M059J (cell line): ENCODE measurements at places on chromosomes 6 and 20. TPM values are rescaled to one million over a fixed set of nuclear protein-coding genes. Genes with fewer than 3 reads are reported as not detected.

The ATP9A gene
- total RNA-seq = 11.0 and 20.6 TPM in 2 replicates

- DNase-seq = no peak
Measured at GRCh38 chr6:79842376-79843040, 104.8 kb downstream of the ELOVL4 start.

GRCh38 chr6:82906489-82906888 lies 159.2 kb downstream of the UBE3D start:
- peak; percentile 66 for DNase-seq

DNA sequence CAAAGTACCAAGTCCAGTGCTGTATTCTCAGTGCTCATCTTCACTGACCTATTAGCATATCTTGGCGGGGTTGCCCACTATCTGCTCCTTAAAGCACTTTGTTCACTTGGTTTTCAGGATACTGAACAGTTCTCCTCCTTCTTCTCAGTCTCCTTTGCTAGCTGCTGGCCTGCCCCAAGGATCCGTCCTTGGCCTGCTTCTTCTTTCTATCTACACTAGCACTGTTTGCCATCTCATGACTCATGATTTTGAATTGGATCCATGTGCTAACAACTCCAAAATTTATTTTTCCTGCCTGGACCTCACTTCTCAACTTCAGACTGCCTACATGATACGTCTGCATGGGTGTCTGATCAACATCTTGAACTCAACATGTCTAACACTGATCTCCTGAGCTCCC lies 15.5 kb downstream of the TPD52L1 start:
- DNase-seq = peak; percentile 32

DNA sequence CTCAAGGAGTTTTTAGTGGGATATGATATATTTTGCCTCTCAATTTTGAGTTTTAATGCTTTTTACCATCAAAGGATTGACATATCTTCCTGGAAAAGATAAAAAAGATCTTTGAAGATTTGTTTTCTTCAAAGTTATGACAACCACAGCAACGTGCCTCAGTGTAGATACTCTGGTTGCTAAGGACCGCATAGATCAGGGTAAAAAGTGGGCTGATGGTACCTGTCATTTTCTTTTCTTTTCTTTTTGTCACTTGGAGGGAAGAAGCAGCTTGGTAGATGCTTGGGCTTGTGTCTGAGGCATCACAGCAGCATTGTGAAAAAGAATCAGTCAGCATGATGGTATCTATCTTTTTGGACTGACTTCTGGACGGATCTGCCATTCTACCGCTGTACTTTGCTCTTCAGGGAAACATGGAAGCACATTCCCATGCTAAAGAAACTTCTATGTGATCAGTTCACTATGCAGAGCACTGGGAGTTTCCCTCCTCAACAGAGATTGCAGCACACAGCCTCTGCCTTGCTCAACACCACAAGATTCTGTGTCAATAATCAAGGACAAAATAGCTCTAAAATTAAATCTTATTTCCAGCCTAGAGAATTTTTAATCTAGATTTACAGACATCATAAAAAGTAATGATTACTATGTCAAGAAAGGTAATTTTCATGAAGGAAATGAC lies 54.8 kb upstream of the SGK1 start:
- DNase-seq = no peak

DNA sequence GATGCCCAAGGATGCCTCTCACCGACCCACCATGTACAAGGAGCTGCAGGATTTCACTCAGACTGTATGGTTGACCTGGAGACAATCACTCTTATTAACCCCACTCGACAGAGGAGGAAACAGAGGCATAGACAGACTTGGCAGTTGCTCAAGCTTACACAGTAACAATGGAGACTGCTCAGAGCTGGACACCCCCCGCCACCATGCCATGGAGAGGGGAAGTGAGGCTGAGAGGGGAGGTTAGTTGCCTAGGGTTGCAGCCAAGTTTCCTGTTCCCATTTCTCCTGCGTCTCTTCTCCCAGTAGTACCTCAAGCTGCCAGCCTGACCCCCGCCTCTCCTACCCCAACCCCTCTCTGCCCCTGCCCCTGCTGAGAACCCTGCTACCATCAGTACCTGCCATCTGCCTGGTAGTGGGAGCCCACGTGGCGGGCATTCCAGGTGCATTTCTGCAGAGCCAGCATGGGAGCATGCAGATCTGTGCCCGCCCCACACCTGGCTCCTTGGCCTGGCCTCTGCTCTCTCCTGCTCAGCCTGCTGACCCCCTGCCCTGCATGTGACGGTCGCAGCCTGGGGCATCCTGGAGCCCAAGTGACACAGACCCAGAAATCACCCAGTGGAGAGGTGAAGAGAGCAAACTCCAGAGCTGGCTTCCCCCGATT lies 157.7 kb downstream of the PREX1 start:
- no peak for DNase-seq

- peak; percentile 99 for DNase-seq
Measured at GRCh38 chr20:10217721-10218410, 764 bp upstream of the SNAP25 start.

GRCh38 chr6:122798099-122798641 lies 9.1 kb downstream of the SMPDL3A start:
- peak; percentile 86 for DNase-seq

GRCh38 chr6:91442342-91442741 lies 855.5 kb upstream of the MAP3K7 start:
- no peak for DNase-seq

DNA sequence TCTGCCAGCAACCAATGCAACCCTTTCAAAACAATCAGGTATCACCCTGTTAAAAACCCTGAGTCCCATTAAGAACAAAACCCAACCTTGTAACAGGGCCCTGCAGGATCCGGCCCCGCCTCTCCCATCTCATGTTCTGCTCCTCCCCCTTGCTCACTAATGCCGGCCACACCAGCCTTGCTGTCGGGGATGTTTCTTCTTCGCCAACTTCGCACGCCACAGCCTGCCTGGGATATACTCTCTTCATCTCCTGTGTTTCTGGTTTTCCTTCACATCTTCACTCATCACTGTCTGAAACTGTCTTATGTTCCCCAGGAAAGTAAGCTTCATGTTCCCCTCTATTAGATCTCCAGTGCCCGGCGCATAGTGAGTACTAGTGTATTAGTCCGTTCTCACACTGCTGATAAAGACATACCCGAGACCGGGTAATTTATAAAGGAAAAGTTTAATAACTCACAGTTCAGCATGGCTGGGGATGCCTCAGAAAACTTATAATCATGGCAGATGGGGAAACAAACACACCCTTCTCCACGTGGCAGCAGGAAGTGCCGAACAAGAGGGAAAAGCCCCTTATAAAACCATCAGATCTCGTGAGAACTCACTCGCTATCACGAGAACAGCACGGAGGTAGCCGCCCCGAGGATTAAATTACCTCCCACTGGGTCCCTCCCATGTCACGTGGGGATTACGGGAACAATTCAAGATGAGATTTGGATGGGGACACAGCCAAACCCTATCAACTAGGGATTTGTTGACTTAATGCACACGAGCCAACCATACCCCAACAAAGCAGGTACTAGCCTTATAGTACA lies 5.1 kb downstream of the TP53RK start:
- DNase-seq = no peak

- DNase-seq = no peak
Measured at GRCh38 chr20:58097943-58098342, 130.5 kb downstream of the ANKRD60 start.

The OR2J3 gene
- not detected in 2 replicates for total RNA-seq

The LINC00237 gene
- not detected in 2 replicates for total RNA-seq

The DYNLT2 gene
- total RNA-seq = 0.76 and 1.1 TPM in 2 replicates

GRCh38 chr6:108492131-108492766 lies 68.5 kb upstream of the FOXO3 start:
- DNase-seq = peak; percentile 61

The CRISP2 gene
- total RNA-seq = not detected in 2 replicates

The FGD2 gene
- total RNA-seq = not detected in 2 replicates

- DNase-seq = peak; percentile 2
Measured at GRCh38 chr6:101931766-101932165, 538.3 kb downstream of the GRIK2 start.

The HTR1E gene
- total RNA-seq = not detected in 2 replicates

- no peak for DNase-seq
Measured at GRCh38 chr20:25280051-25280573, 32.2 kb downstream of the PYGB start.

- no peak for DNase-seq
Measured at GRCh38 chr20:16488086-16488485, 85.2 kb downstream of the KIF16B start.

The RNF144B gene
- 5.4 and 8.6 TPM in 2 replicates for total RNA-seq

The MTFR2 gene
- 12.0 and 12.4 TPM in 2 replicates for total RNA-seq

The SCGN gene
- not detected in 2 replicates for total RNA-seq

DNA sequence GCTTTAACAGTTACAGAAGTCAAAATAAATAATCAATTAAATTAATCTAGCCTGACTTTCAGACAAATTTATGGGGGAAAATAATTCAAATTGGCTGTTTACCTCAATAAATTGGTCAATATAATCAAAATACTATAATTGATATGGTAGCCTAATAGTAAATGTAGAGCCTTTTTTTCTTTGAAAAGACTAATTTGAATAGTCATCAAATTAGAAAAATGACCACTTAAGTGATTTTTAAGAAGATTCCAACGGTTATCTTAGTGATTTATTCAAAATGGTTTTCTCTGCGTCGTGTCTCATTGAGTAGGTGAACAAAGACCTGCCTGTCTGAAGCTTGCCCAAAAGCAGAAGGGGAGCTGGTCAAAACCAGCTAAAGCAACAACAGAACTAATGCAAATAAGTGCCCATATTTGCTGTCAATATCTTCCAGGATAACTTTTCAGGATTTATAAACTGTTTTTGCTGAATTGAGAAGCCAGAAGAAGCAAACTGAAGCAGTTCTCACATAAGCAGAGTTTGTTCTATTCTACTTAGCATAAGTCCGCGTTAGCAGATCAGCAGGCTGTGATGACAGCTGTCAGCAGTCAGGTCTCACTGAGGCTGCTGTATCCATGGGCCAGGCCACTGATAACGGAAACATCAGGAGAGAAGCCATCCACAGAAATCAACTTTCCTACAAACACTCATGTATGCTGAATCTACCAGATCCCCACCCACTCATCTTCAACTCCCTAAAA lies 7.0 kb downstream of the RCAN2 start:
- no peak for DNase-seq

The GRM1 gene
- total RNA-seq = 0.02 TPM in 2 replicates

DNA sequence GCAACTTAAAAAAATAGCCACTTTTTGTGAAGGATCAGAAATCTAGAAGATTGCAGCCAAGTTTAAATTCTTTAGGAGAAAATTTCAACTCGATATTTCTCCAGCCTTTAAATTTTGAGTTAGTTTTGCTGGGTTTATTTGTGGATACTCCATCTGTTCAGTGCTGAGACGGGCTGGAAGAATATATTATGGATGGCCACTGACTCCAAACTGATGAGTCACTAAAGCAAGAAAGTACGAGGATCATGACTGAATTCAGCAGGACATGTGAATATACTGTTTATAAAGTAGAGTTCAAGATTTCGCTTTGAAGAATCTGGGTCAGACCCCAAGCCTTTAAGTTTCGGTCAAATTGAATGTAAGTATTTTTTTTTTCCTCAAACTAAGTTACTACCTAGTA lies 199.5 kb downstream of the ADGRB3 start:
- peak; percentile 62 for DNase-seq

The SAMD3 gene
- total RNA-seq = 2.8 and 4.2 TPM in 2 replicates

The SENP6 gene
- total RNA-seq = 37.7 and 45.0 TPM in 2 replicates

DNA sequence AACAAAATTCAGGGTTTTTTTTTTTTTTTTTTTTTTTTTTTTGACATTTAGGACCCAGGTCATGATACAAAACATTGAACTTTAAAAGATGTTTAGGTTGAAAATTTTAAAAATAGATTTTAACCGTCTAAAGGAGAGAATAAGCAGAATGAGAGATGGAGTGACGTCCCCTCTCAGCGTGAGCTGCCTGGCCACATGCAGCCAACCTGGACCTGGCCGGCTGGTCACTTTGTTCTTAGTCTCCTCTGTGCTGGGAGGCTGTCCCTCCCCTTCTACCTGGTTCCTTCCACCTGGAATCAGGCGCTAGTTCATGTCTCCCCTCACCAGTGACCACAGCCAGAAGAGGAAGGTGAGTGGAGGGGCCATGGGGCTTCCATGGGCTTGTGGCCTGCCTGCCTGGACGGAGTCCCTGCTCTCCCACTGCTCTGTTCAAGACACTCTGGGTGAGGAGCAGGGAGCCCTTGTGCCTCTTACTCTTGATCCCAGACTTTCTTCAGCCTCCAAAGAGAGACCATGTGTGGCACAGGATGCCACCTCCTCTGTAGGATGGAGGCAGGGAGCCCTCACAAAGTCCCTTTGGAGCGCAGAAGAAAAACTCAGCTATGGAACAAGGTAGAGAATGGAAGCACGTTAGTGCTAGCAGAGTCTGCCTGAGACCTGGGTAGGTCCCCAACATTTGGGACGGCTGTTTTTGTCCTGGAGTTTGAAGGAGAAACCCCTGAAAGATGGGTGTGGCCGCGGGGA lies 31.7 kb downstream of the IRF4 start:
- no peak for DNase-seq

GRCh38 chr6:53734473-53735299 lies 60.1 kb upstream of the LRRC1 start:
- peak; percentile 99 for DNase-seq

GRCh38 chr6:110491644-110492317 lies 15.4 kb upstream of the SLC22A16 start:
- DNase-seq = peak; percentile 61

The BCLAF1 gene
- total RNA-seq = 71.8 and 131 TPM in 2 replicates

DNA sequence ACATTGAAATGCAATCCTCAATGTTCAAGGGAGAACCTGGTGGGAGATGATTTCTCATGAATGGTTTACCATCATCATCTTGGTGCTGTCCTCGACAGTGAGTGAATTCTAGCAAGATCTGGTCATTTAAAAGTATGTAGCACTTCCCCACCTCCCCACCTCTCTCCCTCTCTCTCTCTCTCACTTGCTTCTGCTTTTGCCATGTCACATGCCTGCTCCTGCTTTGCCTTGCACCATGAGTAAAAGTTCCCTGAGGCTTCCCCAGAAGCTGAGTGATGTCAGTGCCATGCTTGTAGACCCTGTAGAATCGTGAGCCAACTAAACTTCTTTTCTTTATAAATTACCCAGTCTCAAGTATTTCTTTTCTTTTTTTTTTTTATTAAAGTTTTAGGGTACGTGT lies 60.5 kb downstream of the DST start:
- no peak for DNase-seq

GRCh38 chr6:142118328-142118727 lies 14.4 kb upstream of the GJE1 start:
- peak; percentile 3 for DNase-seq

DNA sequence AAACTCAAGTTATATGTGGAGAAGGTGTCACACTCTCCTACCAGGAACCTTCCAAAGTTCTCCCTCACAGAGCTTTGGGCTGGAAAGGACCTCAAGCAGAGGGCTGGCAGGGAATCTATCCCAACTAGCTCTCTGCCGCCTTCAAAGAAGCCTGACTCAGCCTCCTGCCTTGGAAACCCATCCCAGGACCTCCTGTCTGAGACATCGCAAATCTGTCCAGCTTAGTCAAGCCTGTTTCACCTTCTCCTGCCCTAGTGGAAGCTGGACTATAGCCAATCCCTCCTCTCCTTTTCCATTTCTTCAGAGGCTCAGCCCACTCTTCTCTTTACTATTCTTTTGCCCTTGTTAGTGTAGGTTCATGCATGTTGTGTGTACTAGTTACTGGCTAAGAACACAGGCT lies 48.2 kb upstream of the FOXP4 start:
- peak; percentile 67 for DNase-seq

DNA sequence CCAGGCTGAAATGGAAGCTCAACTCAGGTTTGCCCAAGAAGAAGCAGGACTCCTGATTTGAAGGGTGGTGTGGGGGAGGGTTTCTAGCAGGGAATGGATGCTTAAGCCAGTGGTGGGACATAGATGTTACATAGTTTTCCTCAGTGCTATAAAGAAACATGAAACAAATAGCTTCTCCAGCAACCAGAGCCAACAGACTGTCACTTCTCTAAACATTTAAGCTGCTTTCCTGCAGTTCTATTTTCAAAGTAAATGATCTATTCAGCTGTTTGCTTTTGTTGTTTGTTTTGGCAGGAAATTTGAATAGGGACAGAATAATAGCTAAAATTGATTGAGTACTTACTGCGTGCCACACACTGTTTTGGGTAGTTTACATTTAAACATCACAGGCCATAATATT lies 169.0 kb downstream of the UST start:
- no peak for DNase-seq
